ENCODE measurements at places on chromosomes 7 and 10. TPM values are rescaled to one million over a fixed set of nuclear protein-coding genes. Genes with fewer than 3 reads are reported as not detected.

Gene TBATA
- total RNA-seq: not detected

Gene TUBAL3
- total RNA-seq: not detected

Gene LRWD1
- total RNA-seq: 15.8 TPM

Gene NAT16
- not detected for total RNA-seq

Gene STEAP4
- total RNA-seq: not detected

Gene BRAF
- 28.6 TPM for total RNA-seq

Gene KLLN
- 0.70 TPM for total RNA-seq

Gene ATAD1
- total RNA-seq: 42.2 TPM

Gene GJD4
- not detected for total RNA-seq

Gene SYT15
- total RNA-seq: 0.75 TPM

Gene CAV1
- total RNA-seq: 0.08 TPM

Gene PCGF6
- 11.0 TPM for total RNA-seq

Gene LIPN
- total RNA-seq: not detected

Gene HOXA2
- not detected for total RNA-seq

Gene CNNM1
- total RNA-seq: 1.2 TPM

Gene TRDMT1
- 15.4 TPM for total RNA-seq

Gene SCART1
- 3.3 TPM for total RNA-seq

Gene ATRNL1
- 0.38 TPM for total RNA-seq

Gene RHBDD2
- 25.5 TPM for total RNA-seq

Gene MEOX2
- total RNA-seq: not detected

Gene ATOH7
- total RNA-seq: not detected

Gene ACTR3C
- 9.1 TPM for total RNA-seq

Gene SLC25A28
- total RNA-seq: 50.7 TPM

Gene CRYGN
- 0.13 TPM for total RNA-seq

Gene CLRN3
- total RNA-seq: not detected

Gene GPC2
- 15.7 TPM for total RNA-seq

Gene CDC123
- total RNA-seq: 68.4 TPM

Gene CYP3A7
- not detected for total RNA-seq

Gene ZNF248
- total RNA-seq: 10.8 TPM

Gene SPDYE2B
- total RNA-seq: not detected

Gene SLC16A9
- total RNA-seq: 0.05 TPM

Gene TBX20
- total RNA-seq: 0.38 TPM

Gene GDF2
- not detected for total RNA-seq

Gene DENND2A
- total RNA-seq: not detected

Gene GSDME
- 3.5 TPM for total RNA-seq

Gene SLC18A3
- total RNA-seq: not detected

Gene RAB19
- 5.0 TPM for total RNA-seq

Gene KIF11
- 62.1 TPM for total RNA-seq

Gene GIMAP1
- total RNA-seq: 32.7 TPM

Gene PKD1L1
- 0.10 TPM for total RNA-seq

Gene PPP1R3C
- total RNA-seq: not detected

Gene LYZL1
- total RNA-seq: not detected

Gene OPALIN
- total RNA-seq: not detected

Gene PPP1R17
- not detected for total RNA-seq

Gene BICC1
- total RNA-seq: not detected

Gene SPDYE2
- 0.19 TPM for total RNA-seq

Gene MBLAC1
- 4.3 TPM for total RNA-seq

Gene VTI1A
- 34.7 TPM for total RNA-seq
